ENCODE measurements at places on chromosomes 1 and 21.

- no peak for DNase-seq
These were observed 21.0 kb upstream of the EPS8L3 start for GRCh38 chr1:109784551-109785252.

GRCh38 chr1:117301901-117302300, 65.3 kb upstream of the MAN1A2 start:
- DNase-seq: no peak

GRCh38 chr1:92934395-92935378, 26.6 kb downstream of the DIPK1A start:
- DNase-seq: peak; percentile 22

- no peak for DNase-seq
These were observed 110.5 kb upstream of the CDC42BPA start for GRCh38 chr1:227428803-227429202.

DNA sequence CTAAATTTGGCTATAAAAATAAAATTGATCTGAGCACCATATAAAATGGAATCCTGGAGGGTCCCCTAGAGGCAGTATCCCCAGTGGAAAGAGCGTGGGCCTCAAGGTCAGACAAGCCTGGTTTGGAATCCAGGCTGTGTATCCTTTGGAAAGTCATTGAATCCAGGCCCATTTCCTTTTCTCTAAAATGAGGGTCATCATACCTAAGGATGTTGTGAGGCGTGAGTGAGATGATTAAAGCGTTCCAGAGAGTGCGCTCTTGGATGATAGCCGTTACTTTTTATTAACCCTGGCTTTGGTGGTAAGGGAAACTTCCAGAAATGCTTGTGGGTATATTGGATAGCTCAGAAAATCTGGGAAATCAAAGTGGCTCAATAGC, 683 bp upstream of the ZNF436 start:
- no peak for DNase-seq

DNA sequence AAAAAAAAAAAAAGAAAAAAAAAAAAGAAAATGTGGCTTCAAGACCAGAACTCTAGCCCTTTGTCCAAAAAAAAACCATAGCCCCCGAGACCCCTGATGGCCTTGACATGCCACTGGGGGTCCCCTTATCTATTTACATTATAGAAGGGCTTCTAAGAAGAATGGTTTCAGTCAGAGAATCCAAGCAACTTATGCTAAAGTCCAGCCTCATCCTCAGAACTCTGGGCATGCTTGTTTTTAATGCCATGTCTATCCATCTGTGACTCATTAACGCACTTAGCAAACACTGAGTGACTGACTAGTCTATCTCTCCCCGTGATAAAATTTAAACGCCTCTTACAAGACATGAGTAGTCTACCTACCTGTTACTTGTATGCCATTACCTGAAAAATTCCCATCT, 29.3 kb downstream of the ERG start:
- no peak for DNase-seq

GRCh38 chr1:47527653-47528272, 89.9 kb downstream of the FOXD2 start:
- peak; percentile 42 for DNase-seq

DNA sequence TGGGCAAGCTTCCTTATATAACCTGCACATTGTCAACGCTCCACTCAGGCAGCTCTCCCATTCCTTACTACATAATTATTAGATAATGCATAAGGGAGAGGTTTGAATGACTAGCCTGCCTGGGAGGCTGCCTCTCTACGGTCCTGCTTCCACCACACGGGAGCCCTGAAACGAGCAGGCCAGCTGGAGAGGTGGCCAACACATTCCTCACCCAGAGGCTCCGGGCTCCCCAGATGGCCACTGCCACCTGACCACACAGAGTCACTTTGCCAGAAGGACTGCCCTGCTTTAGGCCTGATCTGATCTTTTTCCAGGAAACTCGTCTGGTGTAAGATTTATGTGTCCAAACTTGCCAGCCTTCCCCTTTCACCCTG, 27.9 kb downstream of the HIVEP3 start:
- DNase-seq: no peak

- DNase-seq: no peak
These were observed 179.4 kb downstream of the SLC45A1 start for GRCh38 chr1:8497210-8497819.

- no peak for DNase-seq
These were observed 312 bp downstream of the KIAA2013 start for GRCh38 chr1:11925938-11926292.

DNA sequence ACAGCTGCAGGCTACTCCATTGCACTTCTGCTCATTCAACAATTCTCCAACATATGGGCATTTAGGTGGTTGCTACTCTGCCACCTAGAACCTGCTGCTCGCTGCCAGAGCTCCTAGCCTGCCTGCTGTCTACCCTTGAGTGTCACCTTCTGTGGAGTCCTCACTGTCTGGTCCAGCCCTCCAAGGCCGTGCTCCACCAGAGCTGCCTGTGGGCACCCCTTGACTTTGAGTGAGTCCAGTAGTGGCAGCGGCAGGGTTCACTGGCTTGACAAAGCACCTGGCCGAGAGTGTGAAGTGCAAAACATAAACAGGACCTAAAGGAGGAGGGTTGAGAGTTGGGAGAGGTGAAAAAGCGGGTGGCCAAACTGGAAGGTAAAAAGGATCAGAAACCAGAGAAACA, 120.3 kb upstream of the DNAH14 start:
- DNase-seq: no peak

- no peak for DNase-seq
These were observed 207.2 kb downstream of the KIF26B start for GRCh38 chr1:245361951-245362350.

DNA sequence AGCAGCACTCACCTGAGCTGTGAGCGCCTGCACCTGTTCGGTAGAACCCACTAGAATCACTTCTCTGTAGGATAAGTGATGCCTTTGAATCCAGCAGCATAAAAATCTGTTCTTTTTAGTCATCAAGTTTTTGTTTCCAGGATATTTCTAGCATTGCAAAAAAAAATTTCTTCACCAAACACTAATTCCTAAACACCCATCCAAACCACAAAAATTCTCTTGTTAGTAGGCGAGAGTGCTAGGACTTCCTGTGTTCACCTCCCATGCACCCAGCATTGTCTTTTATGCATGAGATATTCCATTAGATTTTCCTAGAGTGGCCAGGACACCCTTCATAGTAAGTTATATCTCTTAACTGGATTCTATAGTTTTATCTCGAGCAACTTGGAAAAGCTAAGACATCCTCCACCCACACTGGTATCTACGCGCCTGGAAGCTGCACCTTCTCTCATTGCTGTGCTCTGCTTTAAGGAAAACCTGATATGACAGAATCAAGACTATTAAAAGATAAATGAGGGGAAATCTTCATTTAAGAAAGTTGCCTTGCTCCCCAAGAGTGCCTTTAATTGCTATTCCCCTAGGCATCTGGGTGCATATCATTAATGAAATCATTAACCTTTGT, 12.3 kb downstream of the SERTAD4 start:
- no peak for DNase-seq

DNA sequence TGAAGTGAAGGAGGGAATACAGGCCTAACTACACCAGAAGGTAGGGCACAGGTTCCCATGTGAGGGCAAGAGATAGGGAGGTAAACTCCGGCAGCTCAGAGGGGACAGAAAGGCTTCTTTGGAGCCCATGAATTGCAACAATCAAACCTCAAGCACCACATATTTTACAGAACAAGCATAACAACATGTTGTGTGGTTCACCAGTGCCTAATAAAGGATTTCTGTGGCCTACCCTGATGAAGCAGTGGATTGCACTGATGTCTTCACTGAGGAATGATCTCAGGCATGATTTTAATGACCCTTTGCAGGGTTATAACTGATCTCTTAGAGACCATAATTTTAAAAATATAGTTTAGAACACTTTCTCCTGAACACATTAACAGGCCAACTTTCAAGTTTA, 77.4 kb downstream of the RUNX1 start:
- no peak for DNase-seq

DNA sequence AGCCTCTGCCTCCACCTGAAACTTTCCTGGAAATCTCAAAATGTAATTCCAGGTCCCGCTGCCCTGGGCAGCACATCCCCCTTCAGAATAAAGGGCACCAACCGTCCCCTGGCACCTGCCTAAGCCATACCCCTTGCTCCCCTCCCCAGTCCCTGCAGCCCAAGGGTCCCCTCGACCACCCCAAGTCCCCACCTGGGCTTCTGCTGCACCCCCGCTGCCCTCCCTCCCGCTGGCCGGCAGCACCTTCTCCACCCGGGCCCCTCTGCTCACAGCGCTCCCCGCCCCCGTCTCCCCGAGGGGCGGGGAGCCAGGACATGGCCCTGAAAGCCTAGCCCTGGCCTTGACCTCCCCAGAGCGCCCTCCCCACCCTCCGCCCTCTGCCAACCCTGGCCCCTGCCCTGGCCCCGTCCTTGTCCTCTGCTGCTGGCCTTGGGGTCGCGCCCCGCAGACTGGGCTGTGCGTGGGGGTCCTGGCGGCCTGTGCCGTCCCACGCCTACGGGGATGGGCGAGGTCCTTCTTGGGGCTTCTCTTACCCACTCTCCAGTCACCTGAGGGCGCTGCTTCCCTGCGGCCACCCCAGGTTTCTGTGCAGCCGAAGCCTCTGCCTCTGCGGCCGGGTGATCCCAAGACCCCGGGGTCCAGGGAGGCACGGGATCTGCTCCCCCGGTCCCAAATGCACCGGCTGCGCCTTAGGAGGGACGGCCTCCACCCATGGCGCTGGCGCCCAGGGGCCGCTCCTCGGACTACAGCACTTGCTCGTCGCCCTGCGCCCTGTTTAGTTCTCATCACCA, 41.7 kb downstream of the WDR4 start:
- peak; percentile 70 for DNase-seq

GRCh38 chr21:31107871-31108270, 69.6 kb upstream of the KRTAP19-8 start:
- DNase-seq: no peak

GRCh38 chr21:44354001-44354405, 582 bp downstream of the TRPM2 start:
- no peak for DNase-seq

GRCh38 chr1:194705123-194705854, 1518.9 kb upstream of the B3GALT2 start:
- no peak for DNase-seq

- no peak for DNase-seq
These were observed 893.4 kb upstream of the ADGRL4 start for GRCh38 chr1:79899914-79900313.

DNA sequence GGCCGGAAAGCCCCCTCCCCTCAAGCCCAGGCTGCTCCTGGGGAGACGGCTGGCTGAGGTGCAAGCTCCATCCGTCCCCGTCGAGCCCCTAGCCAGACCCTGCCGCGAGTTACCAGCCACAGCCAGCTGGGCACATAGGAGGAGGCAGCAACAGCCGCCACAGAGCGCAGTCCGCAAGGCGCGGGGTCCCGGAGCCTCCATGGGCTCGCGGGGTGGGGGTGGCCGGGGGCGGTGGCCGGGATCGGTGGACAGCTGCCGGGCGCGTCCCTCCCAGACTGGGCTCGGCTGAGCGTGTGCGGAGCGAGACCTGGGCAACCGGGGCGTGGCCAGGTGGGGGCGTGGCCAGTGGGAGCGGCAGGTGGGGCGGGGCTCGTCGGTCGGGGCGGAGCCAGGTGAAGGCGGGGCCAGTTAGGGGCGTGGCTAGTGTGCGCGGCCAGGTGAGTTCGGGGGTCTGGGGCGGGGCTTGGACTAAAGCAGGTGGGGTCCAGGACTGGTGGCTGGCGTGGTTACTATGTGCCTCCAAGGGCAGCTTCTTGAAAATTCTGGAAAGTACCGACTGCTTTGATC, at the start of gene CD164L2:
Gene CD164L2, minus strand, starts transcription at position 295 of the 567 bp plus-strand sequence. Its CDS starts 94 bp downstream, at position 201.
- DNase-seq: peak; percentile 99

GRCh38 chr1:243292117-243292516, 36.3 kb downstream of the SDCCAG8 start:
- no peak for DNase-seq

- no peak for DNase-seq
These were observed 96.9 kb downstream of the NEK7 start for GRCh38 chr1:198253668-198254067.

- DNase-seq: no peak
These were observed 148.4 kb downstream of the TLR5 start for GRCh38 chr1:222994511-222995235.

GRCh38 chr1:18736958-18737357, 106.3 kb downstream of the PAX7 start:
- DNase-seq: no peak

DNA sequence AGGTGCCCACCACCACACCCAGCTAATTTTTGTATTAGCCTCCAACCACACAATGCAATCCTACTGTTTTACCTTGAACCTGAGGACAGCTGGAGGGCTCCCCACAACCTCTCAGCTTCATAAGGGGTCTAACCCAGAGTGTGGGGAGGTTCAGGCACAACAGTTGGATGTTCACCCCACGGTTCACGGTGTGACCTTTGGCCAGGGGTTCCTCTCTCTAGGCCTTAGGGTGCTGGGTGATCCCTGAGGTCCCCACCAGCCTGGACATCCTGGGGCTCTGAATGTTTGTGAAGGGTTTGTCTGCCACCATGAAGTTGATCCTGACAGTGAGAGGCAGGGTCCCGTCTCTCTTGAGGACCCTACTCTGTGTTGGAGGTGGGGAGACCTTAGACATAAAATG, 3.9 kb downstream of the ACOT11 start:
- DNase-seq: no peak

DNA sequence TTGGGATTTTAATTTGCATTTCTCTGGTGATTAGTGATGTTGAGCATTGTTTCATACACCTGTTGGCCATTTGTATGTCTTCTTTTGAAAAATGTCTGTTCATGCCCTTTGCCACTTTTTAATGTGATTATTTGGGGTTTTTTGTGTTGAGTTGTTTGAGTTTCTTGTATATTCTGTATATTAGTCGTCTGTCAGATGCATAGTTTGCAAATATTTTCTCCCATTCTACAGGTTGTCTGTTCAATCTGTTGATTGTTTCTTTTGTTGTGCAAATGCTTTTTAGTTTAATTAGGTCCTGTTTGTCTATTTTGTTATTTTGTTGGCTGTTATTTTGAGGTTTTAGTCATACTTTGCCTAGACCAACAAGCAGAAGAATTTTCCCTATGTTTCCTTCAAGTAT, 164.0 kb upstream of the CXADR start:
- no peak for DNase-seq

DNA sequence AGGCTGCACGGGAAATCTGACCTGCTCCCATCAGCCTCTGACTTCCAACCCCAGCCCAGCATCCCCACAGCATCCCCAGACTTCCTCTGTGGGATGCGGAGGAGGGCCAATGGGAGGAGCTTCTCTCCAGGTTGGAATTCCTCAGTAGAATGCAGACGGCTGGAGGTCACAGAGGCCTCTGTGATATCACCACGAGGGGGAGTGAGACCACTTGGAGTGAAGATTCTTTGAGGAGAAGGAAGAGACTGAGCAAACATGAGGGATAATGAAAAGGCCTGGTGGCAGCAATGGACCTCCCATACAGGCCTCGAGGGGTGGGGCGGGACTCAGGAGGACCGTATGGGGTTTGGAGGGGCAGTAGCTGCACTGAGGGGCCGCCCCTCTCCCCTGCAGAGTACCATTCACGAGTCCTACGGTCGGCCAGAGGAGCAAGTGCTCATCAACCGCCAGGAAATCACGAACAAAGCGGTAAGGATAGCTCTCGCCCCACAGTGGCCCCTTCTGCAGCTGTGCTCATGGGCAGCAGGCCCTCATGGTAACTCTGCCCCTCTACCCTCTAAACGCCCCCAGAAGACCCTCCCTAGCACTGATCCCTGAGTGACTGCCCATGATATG, at the start of gene CATSPER4:
Gene CATSPER4, plus strand, starts transcription at position 230 of the 615 bp plus-strand sequence. Its CDS starts 26 bp downstream, at position 256.
- DNase-seq: peak; percentile 96

GRCh38 chr1:18529714-18530113, 49.0 kb downstream of the KLHDC7A start:
- DNase-seq: no peak

- DNase-seq: no peak
These were observed 28.9 kb downstream of the AGT start for GRCh38 chr1:230684998-230685397.
